Stimulated activated CD4-positive, alpha-beta T cell treated with anti-CD3 and anti-CD28 coated beads, TNF-alpha, amount 100 ng/mL, for 48 hours (primary cell): ENCODE measurements at places on chromosomes 6 and 20.
A peak's percentile ranks its signal among the peaks of the same experiment; 100 is the strongest.

DNA sequence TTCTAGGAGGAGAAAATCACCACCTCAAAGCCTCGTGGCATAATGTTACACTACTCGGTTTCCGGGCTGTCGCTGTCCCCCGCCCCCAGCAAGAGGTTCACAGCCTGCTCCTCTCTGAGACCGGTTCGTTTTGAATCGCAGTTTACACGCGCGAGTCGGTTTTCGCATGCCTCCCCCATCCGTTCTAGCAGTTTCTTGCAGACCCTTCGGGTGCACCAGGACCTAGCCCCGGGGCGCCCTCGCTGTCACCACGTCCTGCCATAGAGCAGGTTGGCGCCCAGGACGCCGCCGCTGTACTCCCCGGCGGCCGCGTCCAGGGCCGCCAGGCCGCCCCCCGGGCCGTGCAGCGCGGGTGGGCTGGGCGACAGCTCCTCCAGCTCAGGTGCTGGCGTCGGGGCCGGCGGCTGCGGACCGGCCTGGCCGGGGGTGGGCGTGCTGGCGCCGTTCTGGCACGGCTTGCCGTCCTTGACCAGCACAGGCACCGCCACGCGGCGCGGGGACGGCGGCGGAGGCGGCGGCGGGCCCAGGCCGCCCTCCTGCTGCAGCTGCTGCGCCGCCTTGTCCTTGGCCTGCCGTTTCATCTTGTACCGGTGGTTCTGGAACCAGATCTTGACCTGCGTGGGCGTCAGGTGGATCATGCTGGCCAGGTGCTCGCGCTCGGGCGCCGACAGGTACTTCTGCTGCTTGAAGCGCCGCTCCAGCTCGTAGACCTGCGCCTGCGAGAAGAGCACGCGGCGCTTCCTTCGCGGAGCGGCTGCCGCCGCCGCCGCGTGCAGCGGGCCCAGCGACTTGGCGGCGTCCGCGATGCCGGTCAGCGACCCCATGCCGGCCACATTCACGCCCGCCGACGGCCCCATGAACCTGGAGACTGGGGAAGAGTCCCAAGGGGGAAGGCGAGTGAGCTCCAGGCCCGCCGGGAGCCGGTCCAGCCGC, 1.4 kb downstream of the NKX2-4 start:
- peak; percentile 19 for DNase-seq

GRCh38 chr20:61310954-61311353, 58.9 kb downstream of the CDH4 start:
- no peak for DNase-seq

GRCh38 chr6:31662124-31662723, 1.6 kb upstream of the C6orf47 start:
- no peak for DNase-seq

DNA sequence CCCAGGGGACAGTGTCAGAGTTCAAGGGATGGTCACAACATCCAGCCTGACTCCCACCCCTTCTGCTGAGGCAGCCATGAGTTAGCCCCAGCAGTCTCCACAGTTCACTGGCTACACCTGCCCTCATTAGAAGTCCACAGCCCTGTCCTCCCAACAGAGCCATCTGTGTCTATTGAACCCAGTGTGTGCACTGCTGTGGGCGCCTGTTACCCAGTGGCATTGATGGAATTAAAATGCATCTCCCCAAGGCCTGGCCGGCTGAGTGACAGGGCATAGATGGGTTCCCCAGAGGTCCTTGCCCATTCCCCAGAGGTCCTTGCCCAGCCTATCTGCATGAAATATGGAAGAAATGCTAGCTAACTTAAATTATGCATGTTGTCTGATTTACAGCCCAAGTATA, 73.3 kb downstream of the PCSK2 start:
- DNase-seq: no peak

GRCh38 chr6:44624226-44624625, 236.7 kb downstream of the CDC5L start:
- no peak for DNase-seq

DNA sequence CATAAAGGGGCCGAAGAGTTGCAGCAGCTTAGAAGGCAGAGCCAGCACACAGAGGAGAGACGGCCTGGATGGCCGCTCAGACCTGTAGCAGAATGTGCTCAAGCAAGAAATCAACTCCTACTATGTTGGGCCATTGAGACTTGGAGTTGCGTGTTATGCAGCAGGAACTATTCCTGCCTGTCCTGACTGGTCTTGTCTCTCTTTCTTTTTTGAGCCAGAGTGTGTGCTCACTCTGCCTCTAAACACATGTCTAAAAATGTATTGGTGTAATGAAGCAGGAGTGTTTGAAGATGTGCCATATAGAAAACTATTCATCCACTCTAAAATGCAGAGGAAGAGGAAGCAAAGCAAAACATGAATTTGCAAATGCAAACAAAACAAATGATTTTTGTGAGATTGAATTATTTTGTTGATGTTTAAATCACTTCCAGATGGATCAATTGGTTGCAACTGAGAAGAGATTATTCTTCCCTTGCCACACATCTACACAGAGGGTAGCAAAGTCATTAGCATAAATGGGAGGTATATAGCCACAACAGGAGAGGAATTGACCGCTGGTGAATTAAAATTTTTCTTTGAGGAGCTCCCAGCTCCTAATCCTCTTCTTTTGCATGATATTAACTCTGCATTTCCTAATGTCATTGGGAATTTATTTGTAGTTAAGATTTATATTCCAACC, 20.4 kb upstream of the SYNJ2 start:
- DNase-seq: no peak

DNA sequence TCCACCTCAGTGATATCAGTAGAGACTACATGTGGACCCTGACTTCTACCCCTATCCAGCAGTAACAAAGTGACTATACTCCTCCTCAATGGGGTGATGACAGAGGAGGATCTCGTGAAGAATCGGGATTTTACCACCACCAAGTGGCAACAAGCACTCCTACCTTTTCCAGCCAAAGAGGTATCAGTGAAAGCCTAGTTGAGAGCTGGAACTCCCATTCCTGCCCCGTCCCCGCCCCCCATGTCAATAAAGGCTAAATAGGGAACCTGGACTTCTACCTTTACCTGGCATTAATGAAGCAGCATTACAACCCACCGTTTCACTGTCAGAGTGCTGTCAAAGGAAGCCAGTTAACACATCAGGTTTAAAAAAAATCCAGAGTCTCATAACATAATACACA, 45.3 kb downstream of the RNF24 start:
- DNase-seq: no peak

DNA sequence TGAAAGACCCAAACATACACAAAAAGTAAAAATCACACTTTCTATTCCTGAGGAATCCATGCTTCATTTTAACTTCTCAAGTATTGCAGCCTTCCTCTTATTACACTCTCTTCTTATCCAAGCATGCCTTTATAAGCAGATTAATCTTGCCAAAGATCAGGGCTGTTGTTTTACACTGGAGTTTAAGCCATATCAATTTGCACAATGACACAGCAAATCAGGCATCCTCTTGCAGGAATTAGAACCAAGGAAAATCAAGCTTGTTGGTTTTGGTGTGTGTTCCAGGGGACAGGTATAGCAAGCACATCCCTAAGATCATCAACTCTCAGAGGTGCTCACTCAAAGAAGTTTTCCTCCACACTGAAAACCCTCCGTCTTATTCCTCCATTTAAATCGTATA, 69.5 kb downstream of the CYP39A1 start:
- no peak for DNase-seq

- no peak for DNase-seq
These were observed 5.5 kb downstream of the ADRM1 start for GRCh38 chr20:62308102-62308822.

DNA sequence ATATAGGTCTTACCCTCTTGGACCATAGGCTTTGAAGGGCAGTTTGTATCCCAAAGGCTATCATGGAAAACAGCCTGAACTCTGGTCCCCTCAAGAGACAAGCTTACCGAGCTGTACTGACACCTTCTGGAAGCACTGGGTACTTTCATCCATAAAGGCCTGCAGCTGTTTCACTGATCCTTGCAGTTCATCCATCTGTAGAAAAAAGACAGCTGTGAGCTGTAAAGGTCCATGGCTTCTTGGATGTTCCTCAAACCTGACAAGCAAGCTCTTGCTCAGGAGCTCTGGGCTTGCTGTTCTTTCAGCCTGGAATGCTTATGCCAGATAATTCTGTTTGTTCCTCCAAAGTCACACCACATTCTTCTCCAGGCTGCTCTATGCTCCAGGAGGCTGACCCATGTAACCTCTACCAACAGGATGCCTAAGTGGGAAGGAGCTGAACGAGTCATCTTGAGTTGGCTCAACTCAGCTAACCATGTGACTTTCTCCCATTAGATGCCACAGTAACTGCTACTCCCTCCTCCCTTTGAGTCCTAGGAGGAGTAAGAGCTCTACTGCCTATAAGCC, 8.8 kb upstream of the NDRG3 start:
- DNase-seq: no peak
